ENCODE measurements at places on chromosomes 12 and 14. TPM values are rescaled to one million over a fixed set of nuclear protein-coding genes. Genes with fewer than 3 reads are reported as not detected.

The SLC38A4 gene
- total RNA-seq = 0.34 TPM

The DHH gene
- 0.17 TPM for total RNA-seq

The CLEC9A gene
- total RNA-seq = not detected

The FITM1 gene
- 0.16 TPM for total RNA-seq

The IFNG-AS1 gene
- total RNA-seq = under 0.01 TPM

The P2RX7 gene
- 0.47 TPM for total RNA-seq

The PARPBP gene
- 4.3 TPM for total RNA-seq

The NFE2 gene
- total RNA-seq = 0.17 TPM

The SERPINA12 gene
- not detected for total RNA-seq

The RGS6 gene
- not detected for total RNA-seq

All from bronchial smooth muscle cell (primary cell).